ENCODE measurements at places on chromosomes 3 and 15.

- no peak for DNase-seq
These were observed 102.2 kb upstream of the MANF start for GRCh38 chr3:51282931-51283330.

DNA sequence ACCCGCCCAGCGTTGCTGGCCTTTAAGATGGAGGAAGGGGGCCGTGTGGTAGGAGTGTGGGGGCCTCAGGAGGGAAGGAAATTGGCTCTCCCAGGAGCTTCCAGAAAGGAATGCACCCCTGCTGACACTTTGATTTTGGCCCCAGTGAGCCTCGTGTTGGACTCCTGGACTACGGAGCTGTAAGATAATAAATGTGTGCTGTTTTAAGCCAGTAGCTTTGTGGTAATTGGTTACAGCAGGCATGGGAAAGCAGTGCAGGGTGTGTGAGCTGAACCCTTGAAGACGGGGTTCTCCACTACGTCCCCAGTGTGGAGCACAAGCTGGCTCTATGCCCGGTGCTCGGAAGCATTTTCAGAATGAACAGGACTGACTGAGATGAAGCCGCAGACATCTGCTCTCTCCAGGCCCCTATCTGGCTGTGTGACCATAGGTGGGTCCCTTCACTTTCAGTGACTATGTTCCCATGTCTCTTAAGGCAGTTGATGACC is 22.9 kb upstream of the CGNL1 start:
- no peak for DNase-seq

DNA sequence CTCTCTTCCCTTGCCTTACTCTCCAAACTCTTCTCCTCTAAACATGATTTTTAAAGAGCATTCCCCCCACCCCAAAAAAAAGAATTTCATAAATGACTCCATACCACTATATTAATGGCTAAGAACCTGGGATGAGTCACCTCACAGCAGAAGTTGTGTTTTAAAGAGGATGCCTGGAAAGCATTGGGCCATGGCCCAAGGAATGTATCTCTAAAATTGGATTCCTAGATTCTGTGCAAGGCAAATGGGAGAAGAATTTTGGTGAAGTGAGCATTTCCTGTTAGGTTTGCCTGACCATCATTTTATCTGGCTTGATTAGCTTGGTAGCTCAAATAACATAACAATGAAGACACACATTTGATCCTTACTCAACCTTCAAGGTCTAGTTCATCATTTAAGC is 251.4 kb downstream of the NR1D2 start:
- DNase-seq: no peak

GRCh38 chr3:64684715-64685261 is 3.0 kb downstream of the ADAMTS9 start:
- no peak for DNase-seq

- no peak for DNase-seq
These were observed 580.8 kb upstream of the ALCAM start for GRCh38 chr3:104785947-104786346.

DNA sequence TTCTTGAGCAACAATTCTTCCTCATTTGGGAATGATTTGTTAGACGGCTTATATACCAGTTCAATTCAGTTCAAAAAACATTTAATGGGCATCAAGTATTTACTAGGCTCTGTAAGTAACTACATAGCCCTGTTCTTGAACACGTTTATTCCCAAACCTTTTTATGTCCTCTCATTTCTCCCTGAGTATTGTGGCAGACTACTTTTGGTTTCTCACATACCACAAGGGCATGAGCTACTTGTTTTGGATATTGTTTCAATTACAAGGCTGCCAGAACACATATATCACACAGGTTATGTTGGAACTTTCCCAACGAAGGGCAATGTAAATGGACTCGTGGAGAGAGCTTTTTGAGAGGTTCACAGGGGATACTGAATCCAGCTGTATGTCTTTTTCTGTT is 363.8 kb upstream of the NAALADL2 start:
- DNase-seq: peak; percentile 5
